ENCODE measurements at places on chromosomes 7 and 10.

GRCh38 chr10:12348870-12349628 is at the start of gene CAMK1D:
TSS of gene CAMK1D (plus strand) at chr10:12349547.
- DNase-seq = peak; percentile 55

- DNase-seq = no peak
Measured at GRCh38 chr10:3484306-3485056, 300.5 kb downstream of the KLF6 start.

- DNase-seq = no peak
Measured at GRCh38 chr7:74619235-74619860, 38.2 kb upstream of the GTF2I start.

DNA sequence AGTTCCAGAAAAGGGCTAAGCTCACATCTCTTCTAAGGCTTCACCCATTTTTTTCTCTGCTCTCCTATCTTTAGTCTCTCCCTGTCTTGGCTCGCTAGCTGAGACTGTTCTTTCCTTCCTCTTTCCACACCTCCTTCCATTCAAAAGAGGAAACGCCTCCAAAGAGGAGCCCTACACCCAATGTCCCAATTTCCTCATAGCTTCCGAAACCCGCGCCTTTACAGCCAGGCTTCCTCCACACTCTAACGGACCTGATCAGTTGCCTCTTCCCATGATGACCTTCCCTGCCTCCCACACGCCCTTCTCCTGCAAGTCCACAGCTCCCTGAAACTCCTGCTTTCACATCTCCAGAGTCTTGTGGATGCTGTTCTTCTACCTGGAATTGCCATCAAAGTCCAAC is 71.7 kb downstream of the COBL start:
- DNase-seq = no peak

GRCh38 chr10:74586088-74586585 is 240.3 kb upstream of the KAT6B start:
- no peak for DNase-seq

DNA sequence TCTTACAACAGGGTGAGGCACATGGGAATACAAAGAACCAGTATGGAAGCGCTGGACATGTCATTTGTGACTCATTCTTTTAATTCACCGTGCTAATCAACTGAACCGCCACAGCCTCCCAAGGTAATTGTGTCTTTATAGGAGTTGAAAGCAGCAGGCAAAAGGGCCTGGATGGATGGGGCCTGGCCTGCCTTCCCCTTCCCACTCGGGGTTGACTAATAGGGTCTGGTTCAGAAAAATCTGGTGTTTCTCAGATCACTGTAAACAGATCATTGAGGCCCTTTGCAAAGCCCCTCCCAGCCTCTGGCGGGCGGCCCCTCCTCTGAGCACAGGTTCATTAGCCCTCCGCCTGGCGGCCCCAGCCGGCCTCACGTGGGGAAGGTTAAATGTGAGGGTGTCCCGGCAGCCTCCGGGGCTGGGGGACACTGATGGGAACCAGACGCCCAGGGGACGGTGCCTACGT is 100.8 kb downstream of the EBF3 start:
- DNase-seq = no peak

GRCh38 chr10:64535131-64535867 is 1014.1 kb downstream of the REEP3 start:
- peak; percentile 75 for DNase-seq

DNA sequence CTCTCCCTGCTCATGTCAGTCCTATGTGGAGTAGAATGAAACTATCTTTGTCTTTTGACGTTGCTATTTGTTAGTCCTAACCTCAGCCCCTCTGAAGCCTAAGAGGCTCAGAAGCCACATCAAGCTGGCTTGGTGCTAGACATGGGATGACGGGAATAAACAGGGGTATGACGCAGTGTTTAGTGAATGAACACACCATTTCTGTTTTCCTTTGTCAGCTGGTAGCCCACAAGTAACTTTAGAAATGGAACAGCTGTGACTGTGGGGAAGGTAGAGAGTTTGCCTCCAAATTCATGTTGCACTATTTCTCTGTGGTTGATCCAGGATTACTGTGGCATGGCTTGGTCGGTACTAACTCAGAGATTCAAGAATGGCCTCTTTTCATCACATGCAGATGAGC is 31.3 kb downstream of the COX15 start:
- no peak for DNase-seq

GRCh38 chr10:93871671-93872204 is 22.0 kb upstream of the SLC35G1 start:
- no peak for DNase-seq

DNA sequence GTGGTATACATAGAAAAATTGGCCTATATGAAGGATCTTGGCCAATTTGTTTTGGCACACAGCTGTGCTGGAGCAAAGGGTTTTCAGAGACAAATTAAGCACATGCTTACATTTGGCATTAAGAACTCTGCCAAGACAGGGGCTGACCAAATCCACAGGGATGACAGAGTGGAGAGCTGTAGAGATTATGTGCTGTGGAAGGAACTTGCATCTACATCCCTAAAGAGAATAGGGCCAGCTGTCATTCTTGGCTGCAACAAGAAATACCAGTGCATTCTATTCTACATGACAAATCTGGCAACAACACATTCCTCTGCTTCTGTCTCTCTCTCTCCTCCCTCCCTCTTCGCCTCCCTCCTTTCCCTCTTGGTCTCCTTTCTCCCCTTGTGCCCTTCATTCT is 75.6 kb downstream of the POM121L12 start:
- no peak for DNase-seq

DNA sequence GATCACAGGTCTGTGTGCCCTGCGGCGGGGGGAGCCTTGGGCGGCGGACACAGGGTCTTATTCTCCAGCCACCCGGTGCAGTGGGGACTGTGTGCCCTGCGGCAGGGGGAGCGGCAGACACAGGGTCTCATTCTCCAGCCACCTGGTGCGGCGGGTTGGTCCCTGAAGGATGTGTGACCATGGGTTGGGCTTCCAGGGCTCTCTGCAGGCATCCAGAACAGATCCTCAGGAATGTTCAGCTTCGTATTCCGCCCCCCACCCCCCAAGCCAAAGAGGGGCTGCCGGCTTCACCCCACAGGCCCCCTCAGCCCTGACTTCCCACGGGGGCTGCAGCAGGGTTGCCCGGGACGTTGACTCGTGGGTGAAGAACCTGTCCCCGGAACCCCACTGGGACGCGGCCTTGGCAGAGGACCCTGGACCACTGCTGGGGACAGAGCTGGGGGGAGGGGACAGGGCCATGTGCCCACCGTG is 154.5 kb upstream of the PPP2R2D start:
- no peak for DNase-seq

GRCh38 chr7:119270045-119270464 is 1002.9 kb upstream of the KCND2 start:
- DNase-seq = peak; percentile 46

DNA sequence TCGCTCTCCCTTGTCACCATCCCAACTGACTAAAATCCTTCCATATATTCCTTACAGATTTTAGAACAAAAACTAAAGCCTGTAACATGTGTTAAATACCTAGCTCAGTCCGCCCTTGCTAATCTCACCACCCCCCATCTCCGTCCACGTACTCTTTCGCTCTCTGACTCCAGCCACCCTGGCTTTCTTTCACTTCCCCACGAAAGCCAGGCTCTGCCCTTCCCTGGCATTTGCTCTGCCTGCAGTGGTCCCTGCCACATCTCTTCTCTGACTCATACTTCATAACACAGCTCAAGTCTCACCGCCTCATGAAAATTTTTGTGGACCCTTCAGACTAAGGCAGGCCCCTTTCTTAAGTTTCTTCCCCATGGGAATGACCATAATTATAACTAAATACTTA is 11.7 kb upstream of the GPAM start:
- no peak for DNase-seq

- no peak for DNase-seq
Measured at GRCh38 chr10:5047912-5048628, 44.4 kb upstream of the AKR1C2 start.

DNA sequence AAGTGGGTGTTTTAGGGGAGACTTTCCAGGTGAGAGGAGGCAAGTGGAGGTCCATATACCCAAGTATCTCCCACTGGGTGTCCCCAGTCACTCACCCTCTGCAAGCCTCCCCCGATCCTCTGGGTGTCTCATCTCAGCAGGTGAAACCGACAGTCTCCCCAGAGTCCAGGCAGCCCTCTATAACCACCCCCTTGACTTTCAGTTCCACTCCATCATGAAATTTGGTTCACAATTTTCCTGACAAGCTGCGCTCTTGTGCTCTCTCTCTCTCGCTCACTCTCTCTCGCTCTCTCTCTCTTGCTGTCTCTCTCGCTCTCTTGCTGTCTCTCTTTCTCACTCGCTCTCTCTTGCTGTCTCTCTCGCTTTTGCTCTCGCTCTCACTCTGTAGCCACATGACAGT is 8.1 kb upstream of the RABGEF1 start:
- DNase-seq = no peak

GRCh38 chr7:158706273-158706704 is 1.7 kb upstream of the NCAPG2 start:
- DNase-seq = no peak

GRCh38 chr7:374706-375311 is 84.8 kb downstream of the FOXL3 start:
- no peak for DNase-seq

GRCh38 chr10:36303896-36304295 is 661.8 kb upstream of the FZD8 start:
- DNase-seq = no peak

DNA sequence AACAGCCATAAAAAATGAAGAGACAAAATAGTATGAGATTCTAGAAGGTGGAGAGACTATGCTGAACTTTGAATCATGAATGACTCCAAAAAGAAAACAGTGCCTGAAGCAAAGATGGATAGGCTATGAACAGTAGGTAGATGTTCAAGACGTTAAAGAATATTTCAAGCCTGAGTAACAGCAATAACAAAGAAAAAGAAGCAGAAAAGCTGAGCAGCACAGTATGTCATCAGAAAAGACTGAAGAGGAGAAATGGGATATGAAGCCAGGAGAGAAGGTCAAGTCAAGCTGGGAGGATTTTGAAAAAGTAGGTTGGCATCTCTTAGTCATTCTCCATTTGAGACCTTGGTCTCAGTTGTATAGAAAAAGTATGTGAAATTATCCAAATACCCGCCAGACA is 484.4 kb downstream of the SORCS1 start:
- no peak for DNase-seq

- no peak for DNase-seq
Measured at GRCh38 chr7:155829796-155830470, 17.7 kb upstream of the SHH start.

DNA sequence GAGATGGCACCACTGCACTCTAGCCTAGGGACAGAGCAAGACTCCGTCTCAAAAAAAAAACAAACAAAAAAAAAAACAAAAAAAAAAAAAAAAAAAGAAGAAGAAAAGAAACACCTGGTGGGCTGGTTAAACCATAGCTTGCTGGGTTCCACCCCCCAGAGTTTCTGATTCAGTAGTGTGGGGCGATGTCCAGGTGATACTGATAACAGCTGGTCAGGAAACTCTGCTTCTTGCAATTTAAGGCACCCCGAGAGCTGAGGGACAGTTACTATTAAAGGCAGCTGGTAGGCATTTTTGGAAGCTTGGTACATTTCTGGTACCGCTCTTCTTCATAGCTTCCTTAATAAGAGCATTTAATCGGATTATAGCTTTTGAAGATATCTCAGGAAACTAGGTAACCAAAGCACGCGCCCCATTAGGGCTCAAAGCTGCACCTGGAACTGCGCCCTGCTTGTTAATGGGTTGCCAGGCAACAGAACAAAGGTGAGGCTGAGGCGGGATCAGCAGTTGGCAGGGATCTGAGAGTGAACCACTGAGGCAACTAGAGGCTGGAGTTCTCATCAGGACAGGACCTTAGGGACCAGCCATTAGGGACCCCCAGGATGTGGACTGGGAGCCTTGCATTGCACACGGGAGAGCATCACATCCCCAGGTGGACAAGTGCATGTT is 6.5 kb upstream of the SDK1 start:
- no peak for DNase-seq

GRCh38 chr10:67725567-67725966 is 29.6 kb upstream of the CTNNA3 start:
- DNase-seq = no peak

DNA sequence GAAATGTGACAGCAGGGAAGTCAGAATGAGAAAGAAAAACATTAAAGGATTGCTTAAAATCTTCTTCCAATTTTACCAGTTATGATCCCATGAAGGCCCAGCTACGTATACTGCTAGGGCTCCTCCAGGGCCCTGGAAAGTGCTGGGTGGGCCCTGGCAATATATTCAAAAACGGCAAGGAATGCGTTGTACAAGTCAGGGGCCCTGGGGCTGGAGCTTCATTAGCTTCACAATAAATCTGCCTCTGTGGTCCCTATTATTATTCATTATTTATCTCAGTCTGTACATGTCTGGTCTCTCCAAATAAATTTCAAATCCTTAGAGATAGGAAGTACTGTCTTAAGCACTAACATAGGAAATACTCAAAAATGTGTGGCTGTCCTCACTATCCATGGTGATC is 7.6 kb downstream of the JAZF1 start:
- no peak for DNase-seq

DNA sequence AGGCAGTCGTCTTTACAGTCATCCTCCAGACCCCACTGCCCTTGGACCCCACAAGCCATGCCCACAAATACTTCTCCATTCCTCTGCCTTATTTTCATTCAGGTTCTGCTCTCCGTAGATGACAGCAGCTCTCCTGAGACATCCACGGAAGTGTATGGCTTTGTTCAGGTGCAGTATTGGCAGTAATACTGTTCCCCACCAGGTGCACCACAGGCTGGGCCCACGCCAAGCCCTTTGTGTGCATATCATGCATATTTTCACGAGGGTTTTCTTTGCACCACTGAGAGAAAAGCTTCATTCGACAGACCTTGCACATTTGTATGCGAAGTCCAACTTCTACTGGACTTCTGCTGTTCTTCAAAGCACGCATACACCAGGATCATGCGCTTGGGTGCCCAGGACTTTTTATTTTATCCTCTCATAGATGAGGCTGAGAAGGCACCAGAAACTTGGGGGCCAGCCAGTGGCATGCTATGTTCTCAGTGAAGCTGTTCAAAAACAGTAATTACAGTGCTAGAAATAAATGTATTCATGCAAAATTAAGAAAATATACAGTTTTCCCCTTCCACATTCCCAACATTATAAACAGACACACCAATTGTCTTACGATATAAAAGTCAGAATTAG is 37.8 kb upstream of the PITRM1 start:
- no peak for DNase-seq

- DNase-seq = no peak
Measured at GRCh38 chr7:101612885-101613515, 16.1 kb downstream of the MYL10 start.

DNA sequence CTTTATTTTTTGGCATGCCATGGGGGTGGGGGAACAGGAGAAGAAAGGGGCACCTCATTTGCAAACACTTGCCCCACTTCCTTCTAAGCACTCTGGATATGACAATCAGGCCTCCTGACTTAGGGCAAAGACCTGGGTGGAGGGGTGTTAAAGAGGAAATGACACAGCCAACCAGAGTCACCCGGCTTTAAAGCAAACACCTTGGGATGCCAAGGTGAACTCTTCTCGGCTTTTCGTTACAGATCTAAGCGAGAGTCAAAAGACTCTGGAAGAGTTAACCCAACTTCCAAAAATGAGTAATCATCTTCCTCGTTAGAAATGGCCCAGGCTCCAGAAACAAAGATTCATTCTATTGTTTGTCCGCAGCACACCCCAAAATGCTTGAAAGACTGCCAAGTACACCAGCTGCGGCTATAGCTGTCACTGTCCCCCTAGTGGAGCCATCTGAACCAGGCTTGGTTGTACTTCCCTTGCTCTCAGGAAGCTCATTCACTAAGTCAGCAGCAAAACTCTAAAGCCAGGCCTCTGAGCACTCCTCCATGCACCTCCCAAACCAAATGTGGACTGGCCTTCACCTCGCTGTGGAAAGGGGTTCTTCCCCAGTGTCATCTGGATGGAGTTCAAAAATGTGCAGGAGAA is 24.8 kb downstream of the FAM53B start:
- DNase-seq = peak; percentile 97

GRCh38 chr10:1166101-1166827 is 110.1 kb downstream of the WDR37 start:
- no peak for DNase-seq
